ENCODE measurements at places on chromosomes 6 and 20.
A peak's percentile ranks its signal among the peaks of the same experiment; 100 is the strongest.

- DNase-seq, result no peak
These were observed 60.5 kb downstream of the CYB5R4 start for GRCh38 chr6:83920017-83920416.

DNA sequence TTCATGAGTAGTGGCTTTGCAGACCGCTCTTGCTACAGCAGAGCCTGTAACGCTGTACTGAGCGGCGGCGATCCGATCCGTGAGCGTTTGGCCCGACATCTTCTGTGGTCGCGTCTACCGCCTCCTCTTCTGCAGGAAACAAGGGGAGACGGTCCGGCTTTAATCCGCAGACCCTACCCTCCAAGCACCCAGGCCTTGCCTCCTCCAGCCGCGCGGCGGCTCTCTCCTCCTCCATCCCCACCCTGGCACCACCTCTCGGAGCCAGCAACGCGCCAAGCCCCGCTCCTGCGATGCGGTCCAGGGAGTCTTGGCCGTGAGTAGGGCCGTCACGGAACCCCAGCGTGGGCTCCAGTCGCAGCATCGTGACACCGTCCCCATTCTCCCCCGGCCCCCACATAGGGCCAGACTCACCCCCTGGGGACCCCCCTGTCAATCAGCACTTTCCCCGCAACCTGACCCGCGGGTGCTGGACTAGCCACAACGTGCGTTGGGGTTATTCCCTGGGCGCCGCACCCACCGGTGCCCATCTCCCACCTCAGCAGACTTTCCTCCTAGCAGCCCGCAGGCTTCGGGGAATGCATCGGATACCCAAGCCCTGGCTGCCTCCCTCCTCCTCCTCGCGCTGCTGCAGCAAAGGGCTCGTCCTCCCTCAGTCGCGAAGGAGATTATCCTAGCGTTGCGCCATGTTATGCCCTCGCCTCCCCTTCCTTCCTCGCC is 914 bp downstream of the SNAP91 start:
- peak; percentile 38 for DNase-seq

DNA sequence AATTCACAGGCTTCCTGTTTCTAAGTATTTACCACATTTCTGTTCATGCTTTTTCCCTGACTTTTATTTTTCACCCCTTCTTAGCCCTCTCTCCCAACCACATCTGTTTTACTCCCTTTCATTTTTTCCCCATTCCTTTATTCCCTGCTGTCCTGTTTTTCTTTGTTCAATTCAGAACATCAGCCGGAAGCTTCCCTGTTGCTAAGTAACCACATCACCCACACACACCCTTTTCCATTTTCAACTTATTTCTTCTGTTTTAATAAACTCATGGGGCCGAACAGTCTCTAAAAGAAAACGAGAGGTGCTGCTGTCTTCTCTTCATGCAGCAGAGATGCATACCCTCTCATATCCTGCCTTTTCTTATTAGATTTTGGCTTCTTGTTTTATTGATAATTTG is 53.5 kb upstream of the CEP85L start:
- no peak for DNase-seq

DNA sequence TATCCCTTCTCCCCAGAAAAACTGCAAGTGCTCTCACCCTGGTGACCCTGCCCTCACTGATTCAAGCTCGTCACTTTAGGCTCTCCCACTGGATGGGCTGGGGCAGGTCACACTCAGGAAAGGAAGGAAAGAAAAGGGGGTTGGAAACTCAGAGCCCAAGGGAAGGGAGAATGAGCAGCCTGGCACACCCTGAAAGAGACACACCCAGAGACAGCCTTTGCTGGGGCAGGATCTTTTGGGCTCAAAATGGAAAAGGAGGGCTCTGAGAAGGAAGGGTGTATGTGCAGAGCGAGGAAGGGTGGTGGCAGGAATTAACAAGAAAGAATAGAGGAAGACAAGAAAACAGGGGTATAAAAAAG is 2.5 kb downstream of the PPP1R18 start:
- DNase-seq, result no peak

DNA sequence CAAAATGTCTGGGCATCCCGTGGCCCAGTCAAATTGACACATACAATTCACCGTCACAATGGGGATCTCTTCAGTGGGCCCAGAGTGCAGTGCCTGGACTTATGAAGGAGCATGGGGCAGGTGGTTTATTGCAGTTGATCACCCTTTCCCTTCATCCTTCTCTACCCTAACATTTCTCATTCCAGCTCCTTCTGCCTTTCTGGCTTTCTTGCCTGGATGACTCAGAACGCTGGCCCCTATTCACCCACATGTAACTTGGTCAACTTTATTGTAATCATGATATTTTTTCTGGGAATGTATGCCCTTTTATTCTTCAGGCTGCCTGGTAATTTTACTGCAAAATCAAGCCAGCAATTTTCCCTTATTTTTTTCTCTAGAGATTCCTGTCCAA is 179.9 kb upstream of the DTNBP1 start:
- no peak for DNase-seq

DNA sequence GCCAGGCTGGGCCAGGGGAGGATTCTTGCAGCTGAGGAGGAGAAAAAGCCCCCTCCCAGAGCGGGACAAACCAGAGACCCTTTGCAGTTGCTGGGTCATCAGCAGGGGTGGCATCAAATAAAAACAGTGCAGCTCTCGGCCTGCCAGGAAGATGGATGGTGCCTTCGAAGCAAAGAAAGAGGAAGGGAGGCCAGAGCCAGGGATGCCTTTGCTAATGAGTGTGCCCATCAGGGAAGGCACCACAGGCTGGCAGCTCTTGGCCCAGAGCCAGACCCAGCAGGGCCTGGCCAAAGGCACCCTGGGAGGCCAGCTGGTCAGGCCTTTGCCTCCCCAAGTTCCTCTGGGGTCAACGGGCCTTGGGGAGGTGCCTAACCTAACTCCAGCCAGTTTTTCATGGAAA is 26.3 kb upstream of the ZNF318 start:
- DNase-seq, result no peak

- no peak for DNase-seq
These were observed 144.0 kb upstream of the TSHZ2 start for GRCh38 chr20:52828199-52828598.

GRCh38 chr20:64151633-64152530 is 12.4 kb upstream of the MYT1 start:
- no peak for DNase-seq

DNA sequence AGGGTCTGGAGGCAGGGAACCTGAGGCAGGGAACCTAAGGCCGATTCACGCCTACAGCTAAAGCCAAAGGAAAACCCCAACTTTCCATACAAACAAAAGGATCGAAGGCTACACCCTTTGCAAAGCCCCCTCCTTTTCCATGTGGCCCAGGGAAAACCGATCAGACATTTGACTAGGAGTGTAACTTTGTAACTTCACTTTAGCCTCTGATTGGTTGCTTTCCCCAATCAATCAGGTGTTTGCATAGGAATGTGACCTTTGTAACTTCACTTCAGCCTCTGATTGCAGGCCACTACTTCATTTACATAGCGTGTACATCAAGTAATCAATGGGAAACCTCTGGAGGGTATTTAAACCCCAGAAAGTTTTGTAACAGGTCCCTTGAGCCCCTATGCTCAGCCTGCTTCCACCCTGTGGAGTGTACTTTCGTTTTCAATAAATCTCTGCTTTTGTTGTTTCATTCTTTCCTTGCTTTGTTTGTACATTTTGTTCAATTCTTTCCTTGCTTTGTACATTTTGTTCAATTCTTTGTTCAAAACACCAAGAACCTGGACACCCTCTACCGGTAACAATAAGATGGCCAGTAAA is 43.3 kb downstream of the CHD6 start:
- no peak for DNase-seq

- DNase-seq, result no peak
These were observed 242.1 kb downstream of the GJA1 start for GRCh38 chr6:121677571-121677970.

DNA sequence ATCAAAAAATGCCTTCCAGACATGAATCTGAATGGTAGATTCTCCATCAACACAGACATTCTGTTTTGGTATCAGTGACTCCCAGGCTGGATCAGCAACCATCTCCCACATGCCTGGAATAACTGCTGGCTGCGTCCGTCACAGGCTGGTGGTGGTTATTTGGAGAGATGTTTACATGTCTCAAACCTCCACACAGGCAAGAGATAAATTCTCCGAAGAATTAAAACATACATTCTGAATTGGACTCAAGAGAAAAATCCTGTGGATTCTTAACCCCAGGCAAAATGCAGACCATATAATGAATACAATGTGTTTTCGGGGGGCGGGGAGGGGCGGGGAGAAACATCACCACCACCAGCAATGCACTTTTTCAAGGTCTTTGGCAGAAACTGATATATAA is 108.2 kb downstream of the THBS2 start:
- no peak for DNase-seq

All from hypothalamus (tissue), 51 donors.